Right atrium auricular region (tissue), 2 donors: ENCODE measurements at places on chromosomes 1 and 21. TPM values are rescaled to one million over a fixed set of nuclear protein-coding genes. Genes with fewer than 3 reads are reported as not detected.

OR2T2 gene
- total RNA-seq: not detected

FAM151A gene
- 0.63 TPM for total RNA-seq

APOBEC4 gene
- total RNA-seq: not detected

LUZP1 gene
- 28.7 TPM for total RNA-seq
